SW 1271 (cell line): ENCODE measurements at places on chromosomes 7 and 10.
A peak's percentile ranks its signal among the peaks of the same experiment; 100 is the strongest.

GRCh38 chr7:37476428-37476827, 27.8 kb upstream of the ELMO1 start:
- DNase-seq = no peak

- no peak for DNase-seq
These were observed 73.4 kb downstream of the ALOX5 start for GRCh38 chr10:45447416-45447815.

DNA sequence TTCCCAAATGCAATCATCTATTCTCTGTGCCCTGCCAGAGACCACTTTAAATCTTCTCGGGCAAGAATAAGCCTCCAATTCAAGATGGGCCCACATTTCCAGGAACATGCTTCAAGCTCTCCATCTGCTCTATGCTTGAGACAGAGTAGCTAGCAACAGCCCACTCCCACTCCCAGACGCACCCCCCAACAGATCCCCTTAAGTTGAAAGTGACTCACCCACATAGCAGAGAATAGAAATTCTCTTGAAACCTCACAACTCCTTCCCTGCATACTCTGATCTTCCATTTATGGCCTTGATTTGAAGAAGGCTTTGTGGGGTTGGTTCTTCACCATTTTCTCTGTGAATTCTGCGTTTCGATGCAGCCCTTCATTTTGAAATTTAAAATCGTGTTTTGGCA, 604.0 kb downstream of the INHBA start:
- DNase-seq = no peak

- DNase-seq = no peak
These were observed 5.4 kb downstream of the MAFK start for GRCh38 chr7:1535701-1536454.

GRCh38 chr7:121041516-121042148, 53.1 kb downstream of the CPED1 start:
- DNase-seq = no peak

- DNase-seq = no peak
These were observed 82.6 kb upstream of the AUTS2 start for GRCh38 chr7:69515495-69516212.

GRCh38 chr10:22434521-22434920, 89.2 kb downstream of the SPAG6 start:
- no peak for DNase-seq

DNA sequence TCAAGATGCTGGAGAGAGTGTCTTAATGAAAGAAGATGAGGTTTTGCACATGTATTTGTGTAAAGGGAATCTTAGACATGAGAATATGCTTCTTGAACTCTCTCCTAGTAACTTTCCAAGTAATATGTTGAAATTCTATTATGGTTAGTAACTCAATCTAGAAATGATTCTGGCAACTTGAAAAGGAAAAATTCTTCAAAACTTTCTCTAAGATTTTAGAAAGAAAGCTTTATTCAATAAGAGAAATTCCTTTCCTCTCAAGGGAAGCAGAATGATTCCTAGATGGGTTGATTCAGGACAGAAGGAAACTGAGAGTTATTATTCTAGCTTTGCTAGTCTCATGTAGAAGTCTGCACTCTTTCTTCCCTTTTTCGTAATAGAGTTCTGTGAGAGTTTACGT, 364.3 kb upstream of the PLXDC2 start:
- no peak for DNase-seq

DNA sequence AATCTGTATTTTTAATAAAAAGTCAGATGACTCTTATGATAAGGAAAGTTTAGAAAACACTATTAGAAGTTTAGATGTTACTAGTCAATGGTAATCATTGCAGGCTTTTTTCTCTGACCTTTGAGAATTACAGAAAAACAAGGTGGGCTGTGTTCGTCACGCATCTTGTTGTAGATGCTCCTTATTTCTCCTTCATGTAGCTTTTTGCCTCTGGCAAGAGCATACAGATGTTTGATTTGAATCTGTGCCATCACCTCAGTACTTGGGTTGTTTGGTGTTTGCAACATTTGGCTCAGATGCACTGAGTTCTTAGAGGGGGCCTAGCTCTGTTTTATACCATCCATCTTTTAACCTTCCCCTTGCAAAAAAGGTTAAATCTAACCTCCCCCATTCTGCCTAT, 11.5 kb downstream of the TAS2R16 start:
- no peak for DNase-seq

DNA sequence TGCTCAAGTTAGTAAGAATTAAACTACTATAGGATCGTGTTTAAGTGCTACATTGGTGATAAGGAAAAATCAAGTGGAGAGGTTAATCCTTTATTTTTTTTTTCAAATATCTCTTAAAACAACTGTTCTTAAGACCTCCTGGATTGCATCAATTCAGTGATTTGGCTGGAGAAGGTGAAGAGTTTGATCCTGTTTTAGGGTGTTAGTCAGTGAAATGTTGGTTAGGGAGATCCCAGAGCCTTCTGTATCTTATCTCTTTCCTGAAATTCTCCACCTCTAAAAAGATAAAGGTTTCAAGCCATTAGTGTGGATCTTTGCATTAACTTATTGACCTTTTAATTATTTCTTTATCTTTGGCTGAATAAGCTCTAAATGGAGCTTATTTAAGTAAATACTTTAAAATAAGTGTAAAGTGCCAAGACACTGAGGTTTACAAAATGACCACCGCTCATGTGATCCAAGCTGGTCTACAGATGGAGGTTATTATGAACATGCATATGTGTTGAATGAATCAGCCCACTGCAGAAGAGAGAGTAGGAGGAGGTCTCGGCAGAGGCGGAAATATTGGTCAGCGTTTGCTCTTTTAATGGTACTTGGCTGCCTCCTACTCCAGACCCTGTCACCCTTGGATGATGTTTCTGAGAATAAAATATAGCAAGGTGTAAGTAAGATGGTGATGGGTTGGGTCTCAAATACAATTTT, 51.8 kb upstream of the BMPER start:
- DNase-seq = no peak

DNA sequence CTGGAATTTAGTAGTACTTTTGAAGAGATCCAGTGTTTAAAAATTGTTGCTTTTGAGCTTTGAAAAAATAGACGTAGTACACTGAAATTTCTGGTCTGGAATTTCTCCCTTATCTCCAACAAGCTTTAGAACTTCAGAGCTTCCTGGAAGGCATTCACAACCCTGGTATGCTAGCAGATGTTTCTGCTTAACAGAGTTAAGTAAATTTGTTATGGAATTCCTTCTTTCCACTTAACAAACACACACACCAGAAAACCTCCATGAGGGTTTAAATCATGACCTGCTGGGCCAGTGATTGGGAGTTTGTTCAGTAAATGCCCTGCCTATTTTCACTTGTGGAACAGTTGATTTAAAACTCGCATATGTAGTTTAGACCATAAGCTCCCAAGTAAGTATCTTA, 13.7 kb downstream of the ASB15 start:
- no peak for DNase-seq

- no peak for DNase-seq
These were observed 92.8 kb downstream of the CCDC71L start for GRCh38 chr7:106568002-106568679.

- no peak for DNase-seq
These were observed 152.5 kb upstream of the ZMIZ1 start for GRCh38 chr10:78916227-78916626.

GRCh38 chr7:40582539-40582938, 447.7 kb downstream of the SUGCT start:
- DNase-seq = no peak

GRCh38 chr10:60093317-60093716, 187.0 kb upstream of the CCDC6 start:
- no peak for DNase-seq

GRCh38 chr10:22245567-22245966, 27.8 kb upstream of the EBLN1 start:
- peak; percentile 3 for DNase-seq

GRCh38 chr7:93622036-93623033, 47.8 kb upstream of the CALCR start:
- DNase-seq = peak; percentile 44

DNA sequence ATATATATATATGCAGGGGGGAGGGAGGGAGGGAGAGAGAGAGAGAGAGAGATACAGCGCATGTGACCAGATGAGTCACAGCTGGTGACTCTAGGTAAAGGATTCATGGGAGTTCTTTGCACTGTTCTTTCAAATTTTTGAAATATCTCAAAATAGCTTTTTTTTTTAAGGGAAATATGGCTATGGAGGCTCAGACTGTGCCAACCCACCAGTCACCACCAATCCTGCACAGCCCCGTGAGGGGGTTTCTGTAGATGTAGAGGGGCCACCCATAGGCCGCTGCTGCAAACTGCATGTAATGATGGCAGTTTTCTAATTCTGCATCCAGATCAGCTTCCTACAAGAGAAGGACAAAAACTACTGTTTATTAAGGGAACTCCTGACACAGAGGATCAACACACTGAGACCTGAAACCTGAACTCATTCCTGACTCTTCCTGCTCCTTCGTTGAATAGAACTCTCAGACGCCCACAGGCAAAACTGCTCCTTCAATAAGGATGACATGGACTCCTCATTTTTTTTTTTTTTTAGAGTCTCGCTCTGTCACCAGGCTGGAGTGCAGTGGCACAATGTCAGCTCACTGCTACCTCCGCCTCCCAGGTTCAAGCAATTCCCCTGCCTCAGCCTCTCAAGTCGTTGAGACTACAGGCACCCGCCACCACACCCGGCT, 17.3 kb downstream of the DAGLB start:
- no peak for DNase-seq

GRCh38 chr10:79320820-79321493, 26.3 kb upstream of the PPIF start:
- DNase-seq = peak; percentile 37

DNA sequence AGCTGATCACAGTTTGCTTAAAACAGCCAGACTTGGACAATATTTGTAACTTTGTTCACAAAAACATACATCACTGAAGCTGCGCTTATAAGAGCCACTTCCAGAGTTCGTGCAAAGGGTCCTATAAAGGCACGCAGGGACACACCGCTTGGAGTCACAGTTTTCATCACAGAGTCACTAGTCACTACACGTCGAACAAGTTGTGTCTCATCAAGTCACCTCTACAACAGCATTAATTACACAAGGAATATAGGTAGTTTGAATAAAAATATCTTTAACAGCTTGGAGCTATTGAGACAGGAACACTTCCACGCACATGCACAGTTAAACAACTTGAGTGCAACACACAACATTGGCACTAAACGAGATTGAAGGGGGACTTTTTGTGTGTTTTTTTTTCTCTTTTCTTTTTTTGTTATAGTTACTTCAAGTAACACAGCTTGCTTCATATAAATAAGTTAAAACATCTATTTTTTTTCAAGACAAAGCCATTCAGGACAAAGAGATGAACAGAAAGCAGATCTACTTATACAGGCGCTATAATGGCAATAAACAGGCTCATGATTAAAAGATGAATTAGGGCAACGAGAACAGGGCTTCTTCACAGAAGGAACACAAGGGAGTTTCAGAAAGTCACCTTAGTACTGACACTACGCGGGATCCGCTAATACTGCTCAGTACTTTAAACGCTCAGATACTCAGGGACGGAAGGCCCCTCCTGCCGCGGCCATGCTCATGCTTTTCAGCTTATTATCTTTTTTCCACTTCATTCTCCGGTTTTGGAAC, 2.2 kb downstream of the HOXA5 start:
- no peak for DNase-seq

DNA sequence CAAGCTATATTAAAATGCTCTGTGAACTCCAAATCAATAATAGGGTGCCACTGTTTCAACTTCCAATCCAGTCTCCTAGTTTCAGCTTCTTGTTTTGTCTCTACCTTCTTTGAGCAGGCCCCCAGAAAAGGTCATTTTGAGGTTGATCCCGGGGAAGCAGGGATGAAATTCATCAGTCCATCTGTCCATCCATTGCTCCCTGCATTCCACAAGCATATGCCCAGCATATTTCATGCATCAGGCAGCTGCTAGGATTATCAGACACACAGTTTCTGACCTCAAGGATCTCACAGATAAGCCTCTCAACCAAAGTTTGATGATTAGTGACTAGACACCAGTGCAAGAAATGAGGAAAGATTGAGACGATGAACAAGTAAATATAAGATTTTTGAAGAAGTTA, 186.6 kb upstream of the PDE1C start:
- no peak for DNase-seq

GRCh38 chr7:123876557-123877256, 31.7 kb downstream of the HYAL4 start:
- no peak for DNase-seq

DNA sequence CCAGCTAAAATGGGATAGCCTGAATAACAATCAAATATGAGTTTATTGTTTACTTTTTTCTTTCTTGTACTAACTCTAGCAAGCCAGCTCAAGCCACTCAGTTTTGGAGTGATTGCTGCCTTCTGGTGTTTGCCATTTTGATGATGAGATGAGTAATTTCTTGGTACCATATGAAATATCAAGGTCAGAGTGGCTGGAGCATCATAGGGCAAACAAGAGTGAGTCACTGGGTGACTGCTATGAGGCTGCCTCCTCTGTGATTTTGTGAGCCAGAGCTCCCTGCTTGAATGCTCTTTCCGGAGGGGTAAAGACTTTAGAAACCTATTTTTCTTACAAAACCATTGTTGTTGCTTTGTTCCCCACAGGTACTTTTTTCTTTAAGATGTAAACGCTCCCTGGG, 295.6 kb downstream of the PRKG1 start:
- no peak for DNase-seq

DNA sequence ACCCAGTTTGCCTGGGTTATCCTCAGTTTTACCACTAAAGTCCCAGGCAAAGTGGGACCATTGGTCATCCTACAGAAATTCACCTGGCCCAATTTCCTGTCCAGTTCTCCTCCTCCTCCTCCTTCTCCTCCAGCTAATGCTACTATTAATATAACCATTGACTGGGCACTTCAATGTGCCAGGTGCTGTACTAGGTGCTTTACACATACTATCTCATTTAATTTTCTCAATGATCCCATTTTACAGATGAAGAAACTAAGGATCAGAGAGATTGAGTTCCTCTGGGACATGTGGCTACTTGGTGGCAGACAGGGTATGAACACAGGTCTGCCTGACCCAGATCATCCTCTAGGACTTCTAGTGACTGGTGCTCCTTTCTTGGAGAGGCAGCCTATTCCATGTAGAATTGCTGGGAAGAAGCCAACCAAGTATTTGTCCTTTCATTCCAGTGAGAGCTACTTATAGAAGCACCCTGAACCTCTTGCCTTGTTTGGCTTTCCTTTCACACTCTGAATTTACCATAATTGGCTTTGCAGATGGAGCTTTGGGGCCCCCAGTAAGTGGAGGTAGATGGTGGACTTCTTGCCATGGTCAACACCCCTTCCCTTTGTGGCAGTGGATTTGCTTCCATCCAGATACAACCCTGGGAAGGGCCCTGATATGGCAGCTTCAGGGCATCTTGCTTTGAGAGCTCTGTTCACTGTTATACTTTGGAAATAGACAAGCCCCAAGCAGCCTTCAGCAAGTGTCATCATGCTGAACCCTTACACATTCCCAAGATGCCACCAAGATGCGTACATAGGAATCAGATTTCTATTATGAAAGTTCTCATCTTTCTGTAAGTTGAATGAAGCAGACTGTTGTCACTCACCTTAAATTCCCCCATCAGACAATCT, 78.7 kb downstream of the MYOF start:
- no peak for DNase-seq
